ENCODE measurements at places on chromosomes 7 and 10. TPM values are rescaled to one million over a fixed set of nuclear protein-coding genes. Genes with fewer than 3 reads are reported as not detected.

DNA sequence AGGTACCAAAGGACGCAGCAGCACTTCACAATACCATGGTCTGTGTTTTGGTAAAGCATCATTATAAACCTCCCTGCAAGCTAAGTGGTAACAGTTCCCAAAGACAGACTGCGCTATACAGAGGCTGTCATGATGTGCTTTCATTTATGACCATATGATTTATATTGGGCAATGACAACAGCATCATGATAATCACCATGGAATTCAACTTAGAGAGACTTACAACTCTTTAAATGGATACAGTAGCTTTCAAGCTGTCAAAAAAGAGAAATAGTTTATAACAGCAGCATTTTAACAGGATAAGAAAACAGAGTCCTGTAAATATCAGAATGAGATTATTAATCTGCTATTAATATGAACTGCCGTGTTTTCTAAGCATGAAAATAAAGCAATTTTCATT is 341.7 kb downstream of the GPR37 start:
- H3K27me3 ChIP-seq = no peaks in the 10 kb centered on the region
- no peak overlapping the region for H3K27ac ChIP-seq

DNA sequence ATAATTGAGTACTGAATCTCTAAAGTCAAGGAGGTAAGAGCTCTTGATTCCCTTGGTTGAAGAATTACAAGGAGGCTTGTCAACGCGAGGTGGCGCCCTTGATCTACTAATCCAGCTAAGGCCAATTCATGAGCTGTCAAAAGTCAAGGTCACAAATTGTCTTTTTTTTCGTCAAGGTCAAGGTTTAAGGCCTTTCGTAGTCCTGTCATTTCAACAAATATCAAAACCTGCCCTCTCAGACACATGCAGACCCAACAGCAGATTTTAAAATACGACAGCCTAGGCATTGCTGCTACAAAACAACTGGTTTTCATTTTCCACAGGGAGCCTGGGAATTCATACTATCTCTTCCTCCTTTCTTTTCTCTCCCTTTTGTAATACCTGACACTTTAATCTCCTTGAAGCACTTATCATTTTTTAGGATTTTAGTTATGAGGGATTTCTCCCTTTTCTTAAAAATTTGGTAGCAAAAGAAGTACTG is 3.6 kb downstream of the HOXA13 start:
- H3K4me1 ChIP-seq = peaks cover 10% of the 10 kb centered on the region
- H3K27ac ChIP-seq = no peak overlapping the region
- peak; percentile 66 for DNase-seq

- no peak for DNase-seq
- no peak overlapping the region for H3K4me3 ChIP-seq
- H3K4me1 ChIP-seq = peaks cover 3% of the 10 kb centered on the region
- peaks cover 39% of the 10 kb centered on the region for H3K27me3 ChIP-seq
Measured at GRCh38 chr7:124030964-124031363, 1.9 kb downstream of the TMEM229A start.

DNA sequence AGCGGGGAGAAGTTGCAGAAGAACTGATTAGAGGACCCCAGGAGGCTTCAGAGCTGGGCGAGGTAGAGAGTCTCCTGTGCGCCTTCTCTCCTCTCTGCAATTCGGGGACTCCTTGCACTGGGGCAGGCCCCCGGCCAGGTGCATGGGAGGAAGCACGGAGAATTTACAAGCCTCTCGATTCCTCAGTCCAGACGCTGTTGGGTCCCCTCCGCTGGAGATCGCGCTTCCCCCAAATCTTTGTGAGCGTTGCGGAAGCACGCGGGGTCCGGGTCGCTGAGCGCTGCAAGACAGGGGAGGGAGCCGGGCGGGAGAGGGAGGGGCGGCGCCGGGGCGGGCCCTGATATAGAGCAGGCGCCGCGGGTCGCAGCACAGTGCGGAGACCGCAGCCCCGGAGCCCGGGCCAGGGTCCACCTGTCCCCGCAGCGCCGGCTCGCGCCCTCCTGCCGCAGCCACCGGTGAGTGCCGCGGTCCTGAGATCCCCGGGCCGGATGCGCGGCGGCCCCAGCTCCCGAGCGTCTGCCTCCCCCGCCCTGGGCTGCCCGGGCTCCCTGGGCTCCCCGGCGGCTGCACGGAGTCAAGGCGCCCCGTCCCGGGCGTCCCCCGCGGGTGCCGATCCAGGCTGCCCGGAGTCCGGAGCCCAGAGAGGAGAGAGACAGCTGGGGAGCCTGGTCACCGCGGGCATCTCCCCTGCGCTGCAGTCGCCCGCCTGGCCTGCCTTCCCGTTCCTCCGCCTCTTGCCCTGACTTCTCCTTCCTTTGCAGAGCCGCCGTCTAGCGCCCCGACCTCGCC is at the start of gene PLAU:
TSS of gene PLAU (plus strand) at position 369 of the 789 bp plus-strand sequence. CDS start 424 bp downstream, outside the sequence.
- peaks cover 73% of the 10 kb centered on the region for H3K4me1 ChIP-seq
- peak within 1 kb of the TSS; percentile 77 for H3K4me3 ChIP-seq
- DNase-seq = no peak
- no peaks in the 10 kb centered on the region for H3K27me3 ChIP-seq

DNA sequence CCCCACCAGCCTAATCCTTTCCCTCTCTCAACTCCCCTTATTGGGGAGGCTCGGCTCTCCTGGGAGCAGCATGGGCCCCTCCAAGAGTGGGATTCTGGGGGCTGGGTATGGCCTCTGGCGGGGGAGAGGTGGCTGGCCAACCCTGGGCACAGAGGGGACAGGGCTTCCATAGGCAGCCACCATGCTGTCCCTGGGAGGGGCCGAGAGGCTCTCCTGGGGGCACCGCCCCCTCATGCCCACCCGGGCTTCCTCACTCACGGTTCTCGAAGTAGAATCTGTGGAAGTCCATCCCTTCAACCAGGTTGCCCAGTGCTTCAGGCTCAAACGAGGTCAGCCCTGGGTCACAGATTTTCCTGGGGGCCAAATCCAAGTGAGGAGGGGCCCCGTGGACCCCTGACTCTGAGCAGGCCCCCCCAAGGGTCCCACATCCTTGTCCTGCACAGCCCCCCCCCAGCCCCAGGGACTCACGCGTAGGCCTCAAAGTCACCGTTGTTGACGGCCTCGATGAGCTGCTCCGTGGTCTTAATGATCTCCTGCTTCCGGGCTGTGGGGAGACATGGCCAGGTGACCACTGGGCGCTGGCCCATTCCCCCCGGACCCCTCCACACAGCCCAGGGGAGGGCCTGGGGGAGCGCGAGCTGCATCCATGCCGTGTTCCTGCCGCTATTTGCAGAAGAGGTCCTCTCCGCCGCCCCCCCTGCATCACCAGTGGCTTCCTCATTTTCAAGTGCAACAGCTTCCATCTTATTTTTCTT is 19.8 kb downstream of the YKT6 start:
- H3K4me3 ChIP-seq = no peak overlapping the region
- no peaks in the 10 kb centered on the region for H3K27me3 ChIP-seq
- H3K4me1 ChIP-seq = no peaks in the 10 kb centered on the region
- no peak for DNase-seq
- H3K36me3 ChIP-seq = no peaks in the 10 kb centered on the region

GRCh38 chr10:58064714-58065528 is 202.8 kb downstream of the IPMK start:
- no peaks in the 10 kb centered on the region for H3K36me3 ChIP-seq
- H3K27me3 ChIP-seq = 0 out of 2 replicates have a peak, but pooled peaks cover 2% of the 10 kb centered on the region
- H3K4me3 ChIP-seq = no peak overlapping the region
- DNase-seq = peak; percentile 45
- H3K27ac ChIP-seq = no peak overlapping the region

- no peaks in the 10 kb centered on the region for H3K4me1 ChIP-seq
- no peaks in the 10 kb centered on the region for H3K36me3 ChIP-seq
Measured at GRCh38 chr7:91995391-91996105, 54.9 kb downstream of the AKAP9 start.

GRCh38 chr10:26944261-26944882 is 83.6 kb upstream of the ABI1 start:
- no peak for DNase-seq
- no peaks in the 10 kb centered on the region for H3K27me3 ChIP-seq
- no peaks in the 10 kb centered on the region for H3K4me1 ChIP-seq
- no peaks in the 10 kb centered on the region for H3K36me3 ChIP-seq

- no peak overlapping the region for H3K4me3 ChIP-seq
- H3K36me3 ChIP-seq = no peaks in the 10 kb centered on the region
- no peaks in the 10 kb centered on the region for H3K27me3 ChIP-seq
Measured at GRCh38 chr7:68725843-68726785, 872.2 kb upstream of the AUTS2 start.

DNA sequence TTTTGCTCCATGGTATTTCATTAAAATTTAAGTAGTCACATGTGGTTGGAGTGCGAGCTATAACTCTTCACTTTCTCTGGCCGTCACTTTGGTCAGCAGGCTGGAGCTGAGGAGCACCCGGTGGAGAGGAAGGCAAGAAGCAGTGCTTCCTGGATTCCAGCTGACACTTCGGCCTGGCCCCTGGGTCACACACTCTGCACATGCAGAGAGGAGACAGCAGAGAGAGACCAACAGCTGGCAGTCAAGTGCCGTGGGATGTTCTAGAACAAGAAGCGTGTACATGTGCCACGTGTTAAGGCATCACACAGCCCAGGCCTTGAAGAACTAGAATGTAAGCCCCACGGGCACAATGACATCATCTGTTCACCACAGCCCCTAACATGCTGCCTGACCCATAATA is 30.1 kb downstream of the PSAP start:
- no peaks in the 10 kb centered on the region for H3K27me3 ChIP-seq
- H3K4me3 ChIP-seq = no peak overlapping the region
- H3K4me1 ChIP-seq = peaks cover 14% of the 10 kb centered on the region

DNA sequence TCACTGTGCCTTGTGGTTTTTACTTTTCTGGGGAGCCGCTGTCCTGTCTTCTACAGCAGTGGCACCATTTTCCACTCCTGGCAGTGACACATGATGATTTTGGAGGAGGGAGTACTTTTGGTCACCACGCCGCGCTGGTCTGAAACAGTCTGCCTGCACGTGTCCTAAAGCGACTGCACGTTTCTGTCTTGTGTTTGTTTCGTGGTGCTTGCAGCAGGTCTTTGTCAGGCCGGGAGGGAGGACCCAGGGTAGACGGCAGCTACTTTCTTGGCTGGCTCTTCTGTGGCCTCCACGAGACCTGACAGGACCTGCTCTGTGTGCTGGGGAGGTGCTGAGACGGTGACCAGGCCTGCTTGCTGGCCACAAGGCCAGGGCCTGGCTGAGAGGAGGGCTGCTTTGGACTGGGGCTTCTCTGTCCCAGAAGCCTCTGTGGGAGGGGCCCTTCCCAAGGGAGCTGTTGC is 82.0 kb downstream of the GLRX3 start:
- no peak overlapping the region for H3K27ac ChIP-seq
- no peaks in the 10 kb centered on the region for H3K36me3 ChIP-seq
- H3K27me3 ChIP-seq = no peaks in the 10 kb centered on the region
- no peaks in the 10 kb centered on the region for H3K4me1 ChIP-seq
- H3K4me3 ChIP-seq = no peak overlapping the region

DNA sequence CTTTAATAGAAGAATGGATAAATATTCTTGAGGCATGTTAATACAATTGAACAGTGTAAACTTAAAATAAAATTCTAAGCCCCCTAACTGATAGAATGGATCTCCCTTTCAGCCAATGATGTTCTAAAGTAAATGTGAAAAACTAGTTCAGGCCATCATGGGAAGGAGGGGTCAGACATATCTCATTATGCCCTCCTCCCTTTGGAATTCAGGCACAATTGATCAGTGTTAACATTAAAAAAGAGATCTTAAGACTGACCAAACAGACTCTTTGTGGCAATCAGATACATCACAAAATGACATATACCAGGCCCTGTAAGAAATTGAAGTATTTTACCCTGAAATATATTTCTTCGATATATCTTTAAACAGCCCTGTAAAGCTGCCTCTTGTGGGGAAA is 683.0 kb upstream of the LRRTM3 start:
- no peaks in the 10 kb centered on the region for H3K27me3 ChIP-seq
- DNase-seq = no peak
- H3K4me1 ChIP-seq = no peaks in the 10 kb centered on the region
- no peak overlapping the region for H3K4me3 ChIP-seq
- no peaks in the 10 kb centered on the region for H3K36me3 ChIP-seq
- no peak overlapping the region for H3K27ac ChIP-seq

DNA sequence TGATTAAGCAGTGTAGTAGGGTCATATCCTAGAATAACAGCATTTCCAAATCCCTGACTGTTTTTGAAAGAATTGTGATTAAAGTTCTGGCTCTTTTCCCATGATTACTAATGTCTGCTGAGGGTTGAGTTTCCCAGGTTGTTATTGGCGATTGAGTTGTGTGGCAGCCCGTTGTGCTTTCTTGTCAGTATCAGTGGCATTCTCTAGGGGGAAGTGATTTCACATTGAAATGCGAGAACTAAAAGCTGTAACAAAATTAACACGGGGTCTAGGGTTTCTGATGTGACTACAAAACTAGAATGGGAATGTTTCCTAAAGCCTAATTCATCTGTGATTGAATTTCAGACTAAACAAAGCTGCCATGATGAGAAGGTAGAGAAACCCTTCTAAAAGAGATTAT is 349.4 kb downstream of the EXOC4 start:
- no peak overlapping the region for H3K4me3 ChIP-seq
- no peaks in the 10 kb centered on the region for H3K36me3 ChIP-seq
- no peaks in the 10 kb centered on the region for H3K27me3 ChIP-seq
- no peaks in the 10 kb centered on the region for H3K4me1 ChIP-seq
- no peak overlapping the region for H3K27ac ChIP-seq

GRCh38 chr10:103110407-103110806 is 82.7 kb downstream of the NT5C2 start:
- H3K4me3 ChIP-seq = no peak overlapping the region
- H3K27ac ChIP-seq = no peak overlapping the region
- DNase-seq = no peak

The CPVL gene
- total RNA-seq = 1.1 TPM

The VWDE gene
- 8.5 TPM for total RNA-seq

The GPC2 gene
- total RNA-seq = 7.9 TPM

The PCLO gene
- 1.1 TPM for total RNA-seq

The HBP1 gene
- total RNA-seq = 28.1 TPM

The TEX36 gene
- not detected for total RNA-seq

The ZNF282 gene
- 31.6 TPM for total RNA-seq

The MPP7 gene
- 0.49 TPM for total RNA-seq

The HOXA1 gene
- total RNA-seq = 8.8 TPM

The TMED4 gene
- total RNA-seq = 123 TPM
